ENCODE measurements at places on chromosomes 5 and 9. TPM values are rescaled to one million over a fixed set of nuclear protein-coding genes. Genes with fewer than 3 reads are reported as not detected.

- peak; percentile 22 for DNase-seq
These were observed 617.6 kb downstream of the KIF4B start for GRCh38 chr5:155631116-155631515.

- DNase-seq = peak; percentile 63
These were observed 42.4 kb upstream of the ZBED3 start for GRCh38 chr5:77129391-77129990.

Gene FBN2
- 42.8 TPM for total RNA-seq

GRCh38 chr5:140242099-140242498 lies 60.8 kb downstream of the PFDN1 start:
- DNase-seq = no peak

DNA sequence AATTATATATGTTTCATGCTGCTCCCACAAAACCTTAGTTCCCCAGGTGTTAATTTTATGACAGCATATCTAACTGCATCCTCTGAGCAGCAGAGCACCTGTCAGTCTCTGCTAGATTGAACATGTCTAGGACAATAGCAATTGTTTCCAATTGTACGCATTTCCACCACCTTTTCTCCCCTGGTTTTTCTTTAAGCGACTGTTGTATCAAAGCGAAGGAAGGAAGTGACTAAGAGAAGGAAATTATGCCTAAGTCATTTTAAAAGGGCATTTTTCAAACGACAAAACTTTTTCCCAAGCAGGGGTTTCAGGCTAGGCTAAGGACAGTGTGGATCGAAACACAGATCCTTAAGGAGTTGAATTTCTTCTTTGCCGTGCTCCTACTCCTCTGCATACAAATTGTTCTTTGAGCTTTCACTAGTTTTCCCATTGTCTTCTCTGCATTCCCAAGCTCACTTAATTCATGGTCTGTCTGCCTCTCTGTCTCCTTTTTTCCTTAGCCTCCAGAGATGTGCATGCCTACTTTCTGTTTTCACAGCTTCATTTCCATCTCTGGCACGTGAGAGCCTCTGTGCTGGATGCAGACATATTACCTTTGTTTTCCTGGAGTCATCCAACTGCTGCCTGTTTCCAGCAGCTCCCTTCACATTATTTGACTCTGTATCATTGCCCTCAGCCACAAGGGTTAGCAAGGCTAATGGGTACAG lies 39.4 kb upstream of the STARD4 start:
- DNase-seq = no peak

- DNase-seq = no peak
These were observed 367.7 kb upstream of the RFX3 start for GRCh38 chr9:3893519-3893918.

Gene GAPT
- total RNA-seq = not detected
